ENCODE measurements at places on chromosomes 6 and 20.
A peak's percentile ranks its signal among the peaks of the same experiment; 100 is the strongest.

DNA sequence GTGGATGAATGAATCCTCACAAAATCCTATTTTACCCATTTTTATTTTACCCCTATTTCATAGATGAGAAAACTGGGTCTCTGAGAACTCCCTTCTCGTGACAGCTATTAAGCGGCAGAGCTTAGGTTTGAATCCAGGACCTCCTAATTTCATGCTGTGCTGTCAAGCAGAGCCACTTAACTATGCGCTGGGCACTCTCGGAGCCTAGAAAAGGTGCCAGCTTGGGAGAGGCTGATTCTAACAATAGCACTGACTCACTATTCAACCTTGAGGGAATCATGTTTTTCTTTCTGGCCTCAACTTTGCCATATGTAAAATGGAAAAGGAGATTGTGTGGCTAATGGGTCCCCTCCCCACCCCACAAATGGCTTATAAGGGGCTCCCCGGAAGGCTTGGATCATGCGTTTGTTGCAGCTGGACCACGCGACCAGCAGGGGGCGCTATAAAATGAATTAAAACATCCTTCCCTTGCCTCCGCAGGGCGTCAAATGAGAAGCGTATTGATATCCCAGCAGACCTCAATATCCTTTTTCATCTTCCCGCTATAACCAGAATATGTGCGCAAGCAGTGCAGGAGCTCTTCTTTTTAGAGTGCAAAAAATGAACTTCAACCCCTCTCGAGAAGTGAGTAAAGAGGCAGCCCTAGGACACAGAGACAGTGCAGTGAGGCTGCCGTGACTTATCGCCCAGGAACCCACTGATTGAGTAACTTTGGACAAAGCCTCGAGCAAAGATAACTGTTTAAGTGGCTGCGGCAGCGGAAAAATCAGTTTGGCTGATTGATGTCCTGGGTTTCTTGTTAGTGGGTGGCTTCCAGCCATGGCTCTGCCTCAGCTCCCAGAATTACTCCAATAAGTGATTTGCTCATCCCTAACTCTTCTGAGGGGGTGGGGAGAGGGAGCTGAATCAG, 12.8 kb upstream of the PDYN start:
- peak; percentile 26 for DNase-seq

- no peak for DNase-seq
Observed at GRCh38 chr6:71333697-71334096, 45.1 kb downstream of the OGFRL1 start.

- DNase-seq, result no peak
Observed at GRCh38 chr20:2859330-2860121, 13.8 kb upstream of the PTPRA start.

GRCh38 chr6:71107911-71108420, 151.1 kb upstream of the B3GAT2 start:
- DNase-seq, result no peak

DNA sequence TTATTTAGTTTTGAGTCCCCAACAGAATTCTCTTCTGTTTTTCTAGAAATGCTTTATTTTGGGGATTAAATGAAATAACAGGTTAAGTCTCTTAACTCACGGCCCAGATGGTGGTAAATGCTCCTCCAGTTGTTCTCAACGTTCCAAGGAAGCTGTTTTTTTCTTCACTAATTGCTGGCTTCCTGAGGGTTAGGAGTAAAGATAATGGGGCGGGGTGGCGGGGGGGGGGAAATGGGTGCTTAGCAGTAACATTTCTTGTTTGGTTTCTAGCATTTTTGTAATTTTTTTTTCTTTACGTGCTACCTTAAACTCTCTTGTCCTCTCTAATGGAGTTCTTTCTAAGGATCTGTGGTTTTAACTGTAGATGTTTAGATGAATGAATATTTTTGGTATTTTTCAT, 2.2 kb downstream of the SRSF3 start:
- no peak for DNase-seq

DNA sequence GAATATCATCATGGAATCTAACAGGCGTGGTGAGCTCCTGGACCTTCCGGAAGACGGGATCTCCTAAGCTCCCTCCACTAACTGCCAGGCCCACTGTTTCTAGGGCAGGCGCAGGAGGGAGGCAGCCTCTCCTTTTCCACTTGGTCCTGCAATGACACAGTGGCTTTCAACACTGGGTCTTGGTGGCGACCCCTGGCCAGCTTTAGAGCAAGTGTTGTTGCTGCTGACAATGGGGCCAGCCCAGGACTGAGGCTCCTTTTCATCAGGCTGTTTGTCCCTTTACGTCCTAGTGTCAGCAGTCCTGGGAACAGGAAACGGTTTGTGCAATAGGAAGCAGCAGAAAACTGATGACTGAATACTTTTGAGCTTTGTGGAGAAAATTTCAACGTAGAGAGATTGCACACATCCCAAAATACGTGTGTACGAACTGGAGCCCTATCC, 9.7 kb upstream of the QKI start:
- DNase-seq, result peak; percentile 80

DNA sequence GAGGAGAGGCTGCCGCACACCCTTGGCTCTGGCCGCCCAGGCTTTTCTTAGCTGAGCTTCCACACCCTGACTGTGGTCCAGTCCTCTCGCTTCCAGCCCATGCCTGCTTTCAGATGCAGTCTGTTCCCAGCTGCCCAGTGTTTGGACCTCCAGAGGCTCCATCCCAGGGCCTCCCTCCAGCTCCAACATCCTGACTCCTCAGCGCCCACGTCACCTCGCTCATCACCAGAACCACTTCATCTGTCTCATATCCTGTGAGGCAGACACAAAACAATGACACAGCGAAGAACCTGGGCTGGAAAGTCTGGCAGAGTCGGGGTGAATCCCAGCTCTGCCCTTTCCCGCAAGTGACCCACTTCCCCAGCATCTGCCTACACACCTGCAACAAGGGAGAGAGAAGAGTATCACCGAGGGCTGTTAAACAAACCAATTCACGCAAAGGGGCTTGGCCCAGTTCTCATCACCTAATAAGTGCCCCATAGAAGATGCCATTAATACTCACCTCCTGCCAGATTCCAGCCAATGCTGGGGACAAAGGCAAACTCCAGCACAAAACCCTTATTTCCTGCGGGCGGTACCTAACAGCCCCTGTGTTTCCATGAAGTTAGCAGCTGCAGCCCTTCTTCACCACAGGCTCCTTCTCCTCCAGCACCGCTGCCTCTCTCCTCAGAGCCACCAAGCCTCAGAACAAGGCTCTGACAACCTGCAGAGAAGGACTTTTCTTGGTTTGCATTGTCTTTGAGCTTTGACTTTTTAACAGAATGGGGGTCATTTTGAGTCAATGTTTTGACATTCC, 133.4 kb upstream of the CDH4 start:
- no peak for DNase-seq

- no peak for DNase-seq
Observed at GRCh38 chr6:69994251-69994650, 127.9 kb downstream of the COL19A1 start.

DNA sequence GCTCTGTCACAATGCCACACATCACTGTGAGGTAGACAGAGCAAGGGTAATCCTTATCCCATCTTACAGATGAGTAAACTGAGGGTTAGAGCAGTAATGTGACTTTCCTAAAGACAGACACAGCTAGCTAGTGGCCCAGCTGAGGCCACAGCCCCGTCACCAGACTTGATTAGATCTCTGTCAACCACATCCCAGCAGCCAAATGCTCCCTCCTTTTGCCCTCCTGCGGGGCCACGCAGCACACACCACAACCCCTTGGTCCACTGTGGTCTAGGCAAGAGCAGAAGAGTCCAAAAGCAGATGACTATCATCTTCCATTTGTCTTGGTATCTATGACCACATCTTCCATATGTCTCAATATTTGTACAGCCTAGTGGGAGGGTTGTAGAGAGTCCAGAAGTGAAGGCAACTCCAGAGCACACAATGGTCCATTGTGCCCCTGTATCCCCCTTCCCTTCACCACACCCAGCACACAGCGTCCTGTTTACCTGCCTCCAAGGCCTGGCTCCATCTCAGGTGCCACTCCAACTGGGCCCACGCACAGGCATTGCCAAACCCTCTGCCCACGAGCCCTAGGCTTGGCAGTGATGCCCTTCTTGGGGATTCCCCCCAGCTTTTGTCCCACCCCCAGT, 47.1 kb upstream of the FOXP4 start:
- no peak for DNase-seq

- no peak for DNase-seq
Observed at GRCh38 chr6:158837684-158838625, 18.8 kb upstream of the EZR start.

GRCh38 chr6:54335871-54336270, 27.6 kb downstream of the TINAG start:
- no peak for DNase-seq

- peak; percentile 58 for DNase-seq
Observed at GRCh38 chr20:36202891-36203338, 33.4 kb upstream of the AAR2 start.
